Stimulated activated CD4-positive, alpha-beta T cell treated with anti-CD3 and anti-CD28 coated beads, Interleukin-1b, Interleukin-23, amount 100 ng/mL, for 1 hour (primary cell): ENCODE measurements at places on chromosomes 12 and 14.

GRCh38 chr14:66395300-66395699 lies 90.9 kb upstream of the CCDC196 start:
- no peak for DNase-seq

GRCh38 chr12:19485240-19485639 lies 45.9 kb downstream of the AEBP2 start:
- DNase-seq, result no peak

DNA sequence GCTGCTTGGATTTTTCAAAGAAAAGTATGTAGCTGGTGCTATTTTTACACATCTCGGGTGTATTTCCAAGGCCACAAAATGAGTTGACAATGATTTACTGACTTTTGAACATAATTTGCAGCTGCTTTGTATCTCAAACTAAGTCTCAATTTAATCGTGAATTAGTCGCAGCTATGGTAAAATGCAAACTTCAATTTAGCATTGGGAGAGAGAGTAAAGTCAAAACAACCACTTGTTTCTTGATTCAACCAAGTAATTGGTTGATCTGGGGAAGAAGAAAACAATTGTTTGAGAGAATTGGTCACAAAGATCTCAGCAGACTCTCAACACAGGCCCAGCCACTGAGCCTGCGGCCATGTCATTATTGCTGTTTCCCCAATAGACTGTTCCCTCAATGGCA lies 75.0 kb upstream of the DYRK2 start:
- DNase-seq, result no peak

DNA sequence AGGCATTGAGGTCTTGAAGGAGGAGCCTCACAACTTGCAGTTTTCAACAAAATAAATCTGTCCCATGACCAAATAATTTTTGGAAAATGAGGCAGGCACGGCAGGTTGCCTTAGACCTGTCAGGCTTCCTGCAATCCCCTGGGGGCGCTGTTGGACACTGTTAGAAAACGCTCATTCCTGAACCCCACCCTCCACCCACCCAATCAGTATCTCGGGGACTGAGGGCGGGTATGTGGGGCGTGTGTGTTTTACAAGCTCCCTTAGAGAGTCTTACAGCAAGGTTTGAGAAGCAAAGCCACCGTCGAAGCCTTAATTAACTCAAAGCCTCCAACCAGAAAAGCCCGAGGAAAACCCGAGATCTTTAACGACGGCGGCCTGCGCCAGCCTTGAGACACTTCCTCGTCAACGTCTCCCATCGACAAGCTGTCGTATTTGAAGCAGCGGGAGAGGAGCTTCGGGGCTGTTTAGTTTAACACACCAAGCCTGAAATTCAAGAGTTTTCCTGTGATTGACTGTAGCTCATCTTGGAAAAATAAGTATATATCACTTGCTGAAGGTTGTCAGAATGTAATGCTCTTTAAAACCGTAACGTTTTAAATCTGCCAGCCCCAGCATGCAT lies 123.0 kb downstream of the GLT1D1 start:
- no peak for DNase-seq

GRCh38 chr14:51924600-51924999 lies 64.2 kb downstream of the GNG2 start:
- no peak for DNase-seq

- no peak for DNase-seq
Observed at GRCh38 chr14:57287745-57288144, 19.0 kb downstream of the AP5M1 start.

- DNase-seq, result no peak
Observed at GRCh38 chr14:38786921-38787320, 316.1 kb downstream of the SEC23A start.

- no peak for DNase-seq
Observed at GRCh38 chr14:56304456-56304855, 186.2 kb downstream of the PELI2 start.

GRCh38 chr14:90049390-90049789 lies 12.4 kb upstream of the KCNK13 start:
- no peak for DNase-seq

GRCh38 chr12:38152816-38153736 lies 163.5 kb upstream of the ALG10B start:
- DNase-seq, result no peak

DNA sequence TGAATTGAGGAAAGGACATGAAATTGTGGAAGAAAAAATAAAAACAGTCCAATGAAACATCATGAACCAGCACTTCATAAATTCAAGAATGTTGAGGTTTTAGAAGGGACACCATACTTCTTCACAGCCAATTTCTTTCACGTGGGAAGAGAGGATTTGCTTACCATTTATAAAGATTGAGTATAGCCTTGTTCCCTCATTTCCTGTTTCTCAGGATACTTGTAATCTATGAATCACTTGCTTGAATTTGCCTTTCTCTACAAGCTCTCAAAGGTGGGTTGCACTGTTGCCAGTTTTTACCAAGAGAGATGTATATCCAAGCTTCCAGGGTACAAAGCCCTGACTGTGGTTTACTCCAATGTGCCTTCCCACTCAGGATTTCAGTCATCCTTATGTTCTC lies 116.1 kb downstream of the DUSP6 start:
- no peak for DNase-seq
